Stimulated activated CD4-positive, alpha-beta T cell treated with anti-CD3 and anti-CD28 coated beads, TNF-alpha, amount 100 ng/mL, for 1 hour (primary cell): ENCODE measurements at places on chromosomes 4 and X.

GRCh38 chrX:24020306-24020876, 6.6 kb downstream of the KLHL15 start:
- no peak for DNase-seq

- DNase-seq = no peak
These were observed 137.4 kb downstream of the CEP135 start for GRCh38 chr4:56086073-56086541.

- no peak for DNase-seq
These were observed 85.6 kb upstream of the EFHC2 start for GRCh38 chrX:44428989-44429627.

GRCh38 chrX:37781081-37781480, 1.2 kb downstream of the CYBB start:
- DNase-seq = no peak

GRCh38 chr4:174604198-174604597, 81.9 kb upstream of the HPGD start:
- DNase-seq = no peak

DNA sequence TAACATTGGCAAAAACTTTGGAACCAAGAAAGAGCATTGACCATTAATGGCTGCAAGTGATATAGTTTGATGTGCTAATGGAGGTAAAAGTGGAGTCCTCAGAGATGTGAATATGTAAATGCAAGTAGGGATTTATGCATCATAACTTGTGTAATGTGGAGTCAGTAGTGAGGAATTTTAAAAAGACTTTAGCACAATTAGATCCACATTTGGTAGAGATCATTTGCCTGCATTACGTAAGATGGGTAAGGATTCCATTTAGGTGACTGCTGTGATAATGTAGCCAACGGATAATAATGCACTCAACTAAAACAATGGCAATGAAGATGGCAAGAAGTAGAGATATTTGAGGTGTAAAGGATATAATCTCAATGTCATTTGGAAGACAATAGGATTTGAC, 1128.4 kb downstream of the ADGRL3 start:
- no peak for DNase-seq

GRCh38 chr4:63211375-63211774, 1197.9 kb downstream of the TECRL start:
- DNase-seq = no peak

DNA sequence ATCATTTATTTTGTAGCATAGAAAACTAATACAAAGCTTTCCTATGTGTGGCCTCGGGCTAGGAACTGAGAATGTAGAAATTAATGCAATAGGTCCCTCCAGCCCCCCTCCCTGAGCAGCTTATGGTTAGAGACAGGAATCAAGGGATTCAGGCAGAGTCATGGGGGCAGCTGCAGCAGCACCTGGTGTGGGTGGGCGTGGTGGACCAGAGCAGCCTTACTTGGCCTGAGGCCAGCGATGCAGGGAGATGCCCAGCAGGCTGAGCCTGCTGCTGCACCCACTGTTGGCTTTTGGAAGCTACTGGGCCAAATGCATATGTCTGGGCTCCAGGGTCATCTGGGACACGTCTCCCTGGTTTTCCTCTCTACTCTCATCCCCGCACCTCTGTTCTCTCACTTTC, 74.0 kb downstream of the STK32B start:
- no peak for DNase-seq

GRCh38 chr4:20248155-20248558, 3.5 kb upstream of the SLIT2 start:
- no peak for DNase-seq

DNA sequence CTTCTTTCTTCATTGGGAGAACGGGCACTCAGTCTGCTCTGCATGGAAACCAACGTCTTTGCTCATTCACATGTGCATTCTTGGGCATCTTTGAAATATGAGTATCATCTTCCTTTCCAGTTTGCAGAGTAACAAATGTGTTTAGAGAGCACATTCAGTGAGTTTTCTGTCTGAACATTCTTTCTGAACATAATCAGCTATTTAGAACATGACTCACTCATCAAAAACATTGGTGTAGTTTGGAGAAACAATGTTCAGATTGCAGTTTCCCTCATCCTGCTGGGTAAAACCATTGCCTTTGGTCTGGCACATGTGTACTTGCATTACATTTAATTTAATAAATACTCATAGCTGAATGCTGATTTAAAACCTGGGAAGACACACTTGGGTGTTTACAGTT, 81.5 kb upstream of the F9 start:
- no peak for DNase-seq

GRCh38 chr4:145351162-145351561, 130.5 kb upstream of the SMAD1 start:
- DNase-seq = no peak

DNA sequence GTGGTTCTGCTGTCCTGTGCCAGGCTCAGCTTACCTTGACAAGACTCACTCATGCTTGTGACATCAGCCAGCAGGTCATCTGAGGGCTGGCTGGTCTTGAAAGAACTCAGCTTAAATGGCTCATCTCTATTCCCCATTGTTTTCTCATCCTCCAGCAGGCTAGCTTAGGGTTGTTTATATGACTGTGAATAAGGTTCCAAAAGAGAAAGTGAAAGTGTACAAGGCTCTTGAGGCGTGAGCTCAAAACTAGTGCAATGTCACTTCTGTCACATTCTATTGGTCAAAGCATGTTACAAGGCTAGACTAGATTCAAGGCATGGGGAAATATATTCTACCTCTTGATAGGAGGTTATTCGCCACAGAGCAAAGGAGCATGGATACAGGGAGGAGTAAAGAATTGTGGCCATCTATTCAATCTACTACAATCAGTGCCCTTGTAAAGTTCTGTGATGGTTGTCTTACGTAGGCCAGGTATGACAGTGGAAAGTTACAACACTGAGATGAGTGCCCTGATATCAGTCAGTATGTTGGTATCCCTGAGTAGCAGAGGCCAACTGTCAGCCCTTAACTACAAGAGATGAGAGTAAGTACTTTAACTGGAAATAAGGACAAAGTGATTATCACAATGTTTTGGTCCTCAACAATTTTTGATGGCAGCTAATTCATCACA, 19.8 kb upstream of the TMLHE start:
- DNase-seq = no peak

GRCh38 chr4:22739968-22740367, 47.2 kb downstream of the GBA3 start:
- no peak for DNase-seq

- no peak for DNase-seq
These were observed 642.0 kb downstream of the MID1IP1 start for GRCh38 chrX:39443240-39443639.
